ENCODE measurements at places on chromosomes 7 and 10. TPM values are rescaled to one million over a fixed set of nuclear protein-coding genes. Genes with fewer than 3 reads are reported as not detected.

The MMD2 gene
- not detected for total RNA-seq

The SH2B2 gene
- 2.7 TPM for total RNA-seq

The CCDC146 gene
- 1.2 TPM for total RNA-seq

The PYROXD2 gene
- total RNA-seq = 4.1 TPM

The GRM3 gene
- not detected for total RNA-seq

The SAMD9 gene
- 10.2 TPM for total RNA-seq

The TMEM213 gene
- total RNA-seq = not detected

The CRYGN gene
- 0.11 TPM for total RNA-seq

The CAMK2B gene
- total RNA-seq = 1.1 TPM

The ANLN gene
- total RNA-seq = 58.3 TPM

The SFRP5 gene
- total RNA-seq = not detected

The ARID5B gene
- total RNA-seq = 106 TPM

The ZNF804B gene
- not detected for total RNA-seq

The SMURF1 gene
- total RNA-seq = 12.4 TPM

The PAPSS2 gene
- total RNA-seq = 0.30 TPM

The PHKG1 gene
- 1.2 TPM for total RNA-seq

The ELOVL3 gene
- total RNA-seq = 0.14 TPM

The KCND2 gene
- total RNA-seq = not detected

The NUP205 gene
- 165 TPM for total RNA-seq

All from activated CD4-positive, alpha-beta T cell treated with anti-CD3 and anti-CD28 coated beads for 36 hours (primary cell).